ENCODE measurements at places on chromosomes 2 and 18.

DNA sequence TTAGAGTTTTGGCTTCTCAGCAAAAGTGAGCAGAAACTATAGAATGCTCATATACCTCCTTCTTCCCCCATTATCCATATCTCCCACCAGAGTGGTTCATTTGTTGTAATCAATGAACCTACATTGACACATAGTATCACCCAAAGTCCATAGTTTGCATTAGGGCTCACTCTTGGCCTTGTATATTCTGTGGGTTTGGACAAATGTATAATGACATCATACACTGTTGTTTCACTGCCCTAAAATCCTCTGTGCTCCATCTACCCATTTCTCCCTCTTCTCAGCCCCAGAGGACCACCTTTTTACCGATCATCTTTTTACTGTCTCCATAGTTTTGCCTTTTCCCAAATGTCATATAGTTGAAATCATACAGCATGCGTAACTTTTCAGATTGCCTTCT is 24.1 kb downstream of the ZFP36L2 start:
- no peak for DNase-seq

DNA sequence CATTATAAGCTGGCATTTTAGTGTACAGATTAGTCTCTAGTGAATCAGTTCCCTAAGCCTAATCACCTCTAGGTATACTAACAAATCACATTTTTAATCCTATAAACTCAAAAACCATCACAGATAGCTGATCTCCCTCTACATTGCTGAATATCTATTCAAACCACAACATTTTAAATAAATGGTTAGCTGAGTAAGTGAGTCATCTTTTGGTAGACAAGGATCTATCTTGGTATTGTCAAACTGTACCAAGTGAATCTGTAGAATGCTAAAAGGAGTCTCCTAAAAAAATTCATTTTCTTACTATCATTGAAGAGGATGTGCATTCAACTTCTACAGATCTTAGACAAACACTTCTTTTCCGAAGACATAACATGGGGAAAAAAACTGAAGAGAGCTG is 40.7 kb downstream of the INO80D start:
- DNase-seq, result no peak

- no peak for DNase-seq
Observed at GRCh38 chr2:223971-224760, 39.7 kb downstream of the SH3YL1 start.

DNA sequence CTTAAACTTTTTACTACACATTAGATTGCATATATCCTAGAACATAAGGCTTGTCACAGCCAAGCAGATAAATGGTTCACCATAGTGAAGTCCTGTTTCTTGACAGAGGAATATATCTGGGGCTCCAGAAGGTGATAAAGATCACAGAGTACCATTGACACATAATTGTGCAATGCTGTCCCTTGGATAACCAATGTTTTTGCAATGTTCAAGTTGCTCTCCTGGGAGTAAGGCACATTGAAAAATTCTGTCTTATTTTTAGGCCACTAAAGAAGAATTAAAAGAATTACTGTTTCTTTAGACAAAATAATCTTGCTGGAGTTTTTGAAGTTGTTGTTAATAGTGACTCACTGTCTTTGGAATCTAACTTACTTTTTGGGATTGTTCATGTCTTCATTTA is 1132.8 kb downstream of the LRP1B start:
- no peak for DNase-seq

DNA sequence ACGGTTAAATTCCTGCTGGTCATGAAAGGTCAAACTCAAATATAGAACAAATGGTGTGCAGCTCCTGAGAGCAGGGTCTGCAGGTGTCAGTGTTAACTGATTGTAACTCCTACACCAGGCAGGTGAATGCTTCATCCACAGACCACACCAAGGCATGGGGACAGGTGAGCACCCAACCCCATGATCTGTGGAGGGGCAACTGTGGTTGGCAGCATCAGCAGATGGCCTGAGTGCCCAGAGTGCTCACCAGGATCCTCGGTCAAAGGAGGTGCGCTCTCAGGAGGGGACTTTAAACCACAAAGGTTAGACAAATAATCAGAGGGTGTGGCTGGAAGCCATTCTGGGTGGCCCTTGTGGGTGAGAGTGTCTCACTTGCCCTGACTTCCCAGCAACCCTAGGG is 44.5 kb downstream of the PTGR3 start:
- no peak for DNase-seq

- no peak for DNase-seq
Observed at GRCh38 chr18:36589857-36590543, 238.8 kb downstream of the TPGS2 start.

Data from natural killer cell (primary cell).